Subcutaneous adipose tissue (tissue), 4 donors: ENCODE measurements at places on chromosomes 6 and 20. TPM values are rescaled to one million over a fixed set of nuclear protein-coding genes. Genes with fewer than 3 reads are reported as not detected.

MANEA gene
- 38.8 TPM for total RNA-seq

HCRTR2 gene
- total RNA-seq = not detected

UBE2C gene
- not detected for total RNA-seq

HLA-A gene
- total RNA-seq = 1,522 TPM

DSP gene
- total RNA-seq = 4.2 TPM

OR2H1 gene
- total RNA-seq = not detected

PLG gene
- total RNA-seq = not detected

GTF3C6 gene
- 39.7 TPM for total RNA-seq

GGTLC1 gene
- total RNA-seq = not detected

GDAP1L1 gene
- total RNA-seq = not detected

DPPA5 gene
- not detected for total RNA-seq

CLPSL2 gene
- not detected for total RNA-seq

LYRM2 gene
- total RNA-seq = 23.7 TPM

NKX2-4 gene
- not detected for total RNA-seq

PGC gene
- total RNA-seq = not detected

SEL1L2 gene
- not detected for total RNA-seq

BEND6 gene
- total RNA-seq = 1.8 TPM

LHFPL5 gene
- total RNA-seq = not detected

NOTCH4 gene
- total RNA-seq = 16.7 TPM

SMOC2 gene
- total RNA-seq = 30.5 TPM

C20orf144 gene
- not detected for total RNA-seq

CRISP1 gene
- total RNA-seq = not detected

PAX1 gene
- 0.17 TPM for total RNA-seq

MED23 gene
- 32.0 TPM for total RNA-seq

WFDC2 gene
- not detected for total RNA-seq

RAMACL gene
- total RNA-seq = 8.8 TPM

TGM3 gene
- 0.19 TPM for total RNA-seq

LBP gene
- total RNA-seq = 19.5 TPM

DAAM2 gene
- 36.7 TPM for total RNA-seq

SRSF3 gene
- 247 TPM for total RNA-seq

OR12D3 gene
- not detected for total RNA-seq

NKAPL gene
- 1.5 TPM for total RNA-seq

POU5F1 gene
- total RNA-seq = not detected

CST7 gene
- total RNA-seq = 4.7 TPM

BPI gene
- not detected for total RNA-seq

OPRM1 gene
- total RNA-seq = not detected

ULBP2 gene
- 0.44 TPM for total RNA-seq

OPRL1 gene
- total RNA-seq = 0.65 TPM

VSX1 gene
- not detected for total RNA-seq

SMLR1 gene
- total RNA-seq = not detected

SUN5 gene
- total RNA-seq = not detected

SNRPB2 gene
- 33.9 TPM for total RNA-seq
